Caki2 (cell line): ENCODE measurements at places on chromosomes 6 and 20. TPM values are rescaled to one million over a fixed set of nuclear protein-coding genes. Genes with fewer than 3 reads are reported as not detected.
A peak's percentile ranks its signal among the peaks of the same experiment; 100 is the strongest.

The PPP1R3G gene
- 0.14 and 0.26 TPM in 2 replicates for total RNA-seq

The RAB32 gene
- 129 and 163 TPM in 2 replicates for total RNA-seq

The SPO11 gene
- not detected in 2 replicates for total RNA-seq

The NKX2-2 gene
- total RNA-seq, result not detected in 2 replicates

The MMP24OS gene
- 9.0 and 16.5 TPM in 2 replicates for total RNA-seq

The NMBR gene
- not detected in 2 replicates for total RNA-seq

The CST4 gene
- total RNA-seq, result 16.1 and 28.3 TPM in 2 replicates

The GABRR1 gene
- total RNA-seq, result 0.61 TPM in 1 of 2 replicates, not detected in the other

The MTFR2 gene
- 10.6 and 14.2 TPM in 2 replicates for total RNA-seq

DNA sequence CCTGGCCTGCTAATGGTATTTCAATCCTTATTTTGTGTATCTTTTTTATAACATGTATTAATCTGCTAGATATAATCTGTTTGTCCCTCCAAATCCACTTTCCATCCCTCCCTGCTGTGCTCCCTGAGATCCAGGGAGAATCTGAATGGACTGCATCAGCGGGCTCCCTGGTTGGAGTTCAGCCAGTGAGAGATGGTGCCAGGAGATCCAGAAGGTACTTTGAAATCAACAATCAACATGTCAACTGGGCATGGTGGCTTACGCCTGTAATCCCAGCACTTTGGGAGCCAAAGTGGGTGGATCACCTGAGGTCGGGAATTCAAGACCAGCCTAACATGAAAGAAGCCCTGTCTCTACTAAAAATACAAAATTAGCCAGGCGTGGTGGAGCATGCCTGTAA is 4.4 kb downstream of the ATF6B start:
- no peak for DNase-seq

- peak; percentile 18 for DNase-seq
Measured at GRCh38 chr6:1821513-1822183, 211.9 kb downstream of the FOXC1 start.

- DNase-seq, result peak; percentile 29
Measured at GRCh38 chr20:2387180-2387577, 6.5 kb downstream of the TGM6 start.

- DNase-seq, result no peak
Measured at GRCh38 chr6:33897189-33897780, 93.5 kb upstream of the MLN start.

DNA sequence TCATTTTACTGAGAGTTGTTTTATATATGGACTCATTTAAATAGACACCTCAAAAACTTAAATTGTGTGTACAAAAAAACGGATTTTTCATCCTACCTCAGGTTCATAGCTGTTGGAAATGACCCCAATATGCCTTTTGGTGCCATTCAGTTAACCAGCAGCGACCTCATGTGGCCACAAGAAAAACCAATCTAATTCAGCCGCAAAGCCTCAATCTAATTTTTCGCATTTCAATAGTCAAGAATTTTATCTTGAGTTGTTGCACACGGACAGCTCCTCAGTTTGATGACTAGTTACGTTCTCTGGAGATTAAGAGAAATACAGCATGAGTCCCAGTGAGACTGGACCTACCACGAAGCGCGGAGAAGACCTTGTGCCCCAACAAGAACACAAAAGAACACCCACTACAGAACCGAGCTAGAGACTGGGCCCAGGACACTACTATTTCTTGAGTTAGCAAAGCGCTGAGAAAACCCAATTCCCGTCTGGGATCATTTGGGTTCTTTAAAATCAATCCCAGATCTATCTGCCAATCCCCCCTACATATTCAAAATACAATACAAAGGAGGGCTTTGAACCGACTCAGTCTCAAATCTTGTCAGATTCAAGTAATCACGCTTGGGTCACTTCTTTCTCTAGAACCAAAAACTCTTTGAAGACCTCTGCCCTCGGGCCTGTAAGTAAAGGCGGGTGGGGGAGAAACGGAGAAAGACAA is 1.1 kb downstream of the TCP11 start:
- DNase-seq, result peak; percentile 31

GRCh38 chr6:25350573-25350972 is 71.4 kb downstream of the CARMIL1 start:
- DNase-seq, result no peak

- peak; percentile 41 for DNase-seq
Measured at GRCh38 chr20:14865169-14865568, 527.8 kb upstream of the FLRT3 start.

GRCh38 chr6:30202366-30202765 is 10.8 kb downstream of the TRIM26 start:
- no peak for DNase-seq

GRCh38 chr6:146389740-146390139 is 153.9 kb upstream of the RAB32 start:
- DNase-seq, result no peak

DNA sequence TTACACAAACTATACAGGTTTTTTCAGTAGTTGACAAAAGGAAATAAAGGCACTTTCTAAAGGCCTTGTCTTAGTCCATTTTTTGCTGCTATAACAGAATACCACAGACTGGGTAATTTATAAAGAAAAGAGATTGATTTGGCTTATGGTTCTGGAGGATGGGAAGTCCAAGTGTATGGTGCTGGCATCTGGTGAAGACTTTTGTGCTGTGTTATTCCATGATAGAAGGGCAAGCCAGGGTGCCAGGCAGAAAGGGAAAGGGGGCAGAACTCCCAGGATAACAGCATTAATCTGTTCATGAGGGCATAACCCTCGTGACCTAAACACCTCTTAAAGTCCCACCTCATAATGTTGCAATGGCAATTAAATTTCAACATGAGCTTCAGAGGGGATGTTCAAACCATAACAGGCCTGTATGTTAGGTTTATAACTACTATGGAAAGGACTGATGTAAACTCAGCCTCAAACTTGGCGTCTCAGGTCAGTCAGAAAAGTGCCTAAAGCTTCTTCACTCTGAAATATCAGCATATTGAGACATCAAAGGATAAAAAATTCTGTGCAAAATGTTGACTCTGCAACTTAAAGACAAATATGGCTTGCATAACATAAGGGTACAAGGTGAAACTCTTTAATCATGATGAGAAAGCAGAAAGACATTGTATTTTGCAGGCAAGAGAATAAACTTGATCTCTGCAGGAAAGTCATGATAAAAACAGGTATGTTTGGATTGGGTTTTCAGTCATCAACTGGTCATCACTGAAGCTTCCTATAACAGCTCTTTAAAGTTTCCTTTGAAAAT is 42.8 kb downstream of the RNF217 start:
- DNase-seq, result no peak

DNA sequence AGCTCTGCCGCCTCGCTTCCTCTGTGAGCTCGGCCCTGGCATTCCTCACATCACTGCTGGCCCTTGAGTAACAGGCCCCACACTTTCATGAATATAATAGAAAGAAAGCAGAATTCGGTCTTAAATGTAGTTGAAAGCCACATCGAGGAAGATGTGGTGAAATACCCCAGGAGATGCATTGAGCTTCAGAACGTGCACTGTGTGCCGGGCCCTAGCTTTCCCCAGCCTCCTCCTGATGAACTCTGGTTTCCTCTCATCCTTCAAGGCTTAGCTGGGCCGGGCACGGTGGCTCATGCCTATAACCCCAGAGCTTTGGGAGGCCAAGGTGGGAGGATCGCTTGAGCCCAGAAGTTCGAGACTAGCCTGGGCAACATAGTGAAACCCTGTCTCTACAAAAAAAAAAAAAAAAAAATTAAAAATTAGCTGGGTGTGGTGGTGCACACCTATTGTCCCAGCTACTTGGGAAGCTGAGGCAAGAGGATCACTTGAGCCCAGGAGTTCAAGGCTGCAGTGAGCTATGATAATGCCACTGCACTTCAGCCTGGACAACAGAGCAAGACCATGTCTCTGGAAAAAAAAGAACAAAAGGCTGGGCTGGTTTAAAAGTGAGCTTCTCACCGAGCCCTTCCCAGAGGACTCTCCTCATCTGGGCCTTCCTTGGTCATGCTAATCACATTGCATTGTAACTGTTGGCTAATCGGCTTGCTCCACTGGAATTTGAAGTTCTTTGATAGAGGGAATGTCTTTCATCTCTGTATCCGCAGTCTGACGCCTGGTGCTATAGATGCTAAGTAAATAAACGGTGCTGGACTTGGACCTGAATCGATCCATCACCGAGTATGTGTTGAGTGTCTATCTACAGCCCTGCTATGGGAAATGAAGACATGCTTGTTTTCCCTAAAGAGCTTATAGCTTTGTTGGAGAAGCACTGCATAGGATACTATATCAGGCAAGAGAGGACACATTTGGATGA is 43.8 kb upstream of the FOXQ1 start:
- no peak for DNase-seq

DNA sequence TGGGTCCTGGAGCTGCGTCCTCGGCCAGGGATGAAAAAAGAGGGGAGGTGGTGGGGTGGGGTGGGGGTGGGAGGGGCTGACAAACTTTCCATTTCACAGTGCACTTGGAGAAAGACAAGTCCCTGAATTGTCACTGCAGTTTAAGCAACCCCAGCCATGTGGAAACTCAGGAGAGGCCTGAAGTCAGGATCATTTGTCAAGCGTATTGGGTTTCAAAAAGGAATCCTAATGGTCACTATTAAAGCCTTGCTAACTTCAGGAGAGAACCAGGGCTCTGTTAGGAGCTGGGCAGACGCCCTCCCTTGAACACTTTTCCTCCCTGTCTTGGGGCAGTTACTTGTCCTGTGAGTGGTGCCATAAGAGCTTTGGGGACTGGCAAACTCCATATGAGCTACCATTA is 159.9 kb downstream of the FNDC1 start:
- DNase-seq, result no peak

DNA sequence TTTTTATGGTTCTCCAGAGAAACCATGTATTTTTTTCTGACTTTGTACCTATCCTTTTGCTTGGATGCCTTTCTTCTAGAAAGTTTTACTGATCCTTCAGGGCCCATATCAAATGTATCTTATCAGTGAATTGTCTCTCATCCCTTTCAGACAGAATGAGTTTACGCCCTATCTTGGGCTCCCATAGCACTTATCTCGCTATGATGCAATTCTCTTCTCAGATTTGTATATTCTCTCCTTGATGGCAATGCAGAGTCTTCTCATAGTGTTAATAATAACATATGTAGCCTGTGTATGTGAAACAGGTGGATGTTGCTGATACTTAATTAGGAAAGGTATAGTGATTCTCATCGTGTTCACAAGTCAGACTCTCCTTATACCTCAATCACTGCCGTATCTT is 336.2 kb downstream of the UTRN start:
- DNase-seq, result no peak

DNA sequence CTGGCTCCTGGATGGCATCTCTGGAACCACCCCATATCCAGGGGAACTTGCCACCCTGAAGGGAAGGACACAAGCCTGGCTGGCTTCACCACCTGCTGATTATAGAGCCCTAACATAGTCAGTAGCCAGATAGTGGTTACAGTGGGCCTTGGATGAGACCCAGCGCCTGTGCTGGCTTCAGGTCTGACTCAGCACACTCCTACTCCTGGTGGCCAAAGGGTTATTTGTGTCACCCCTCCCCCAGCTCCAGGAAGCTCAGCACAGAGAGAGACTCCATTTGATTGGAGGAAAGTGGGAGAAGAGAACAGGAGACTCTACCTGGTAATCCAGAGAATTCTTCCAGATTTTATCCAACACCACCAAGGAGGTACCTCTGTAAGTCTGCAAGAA is 12.8 kb downstream of the SNX14 start:
- peak; percentile 50 for DNase-seq
